ENCODE measurements at places on chromosomes 7 and 10.

GRCh38 chr7:46396481-46396880 lies 475.4 kb upstream of the IGFBP3 start:
- DNase-seq: no peak

DNA sequence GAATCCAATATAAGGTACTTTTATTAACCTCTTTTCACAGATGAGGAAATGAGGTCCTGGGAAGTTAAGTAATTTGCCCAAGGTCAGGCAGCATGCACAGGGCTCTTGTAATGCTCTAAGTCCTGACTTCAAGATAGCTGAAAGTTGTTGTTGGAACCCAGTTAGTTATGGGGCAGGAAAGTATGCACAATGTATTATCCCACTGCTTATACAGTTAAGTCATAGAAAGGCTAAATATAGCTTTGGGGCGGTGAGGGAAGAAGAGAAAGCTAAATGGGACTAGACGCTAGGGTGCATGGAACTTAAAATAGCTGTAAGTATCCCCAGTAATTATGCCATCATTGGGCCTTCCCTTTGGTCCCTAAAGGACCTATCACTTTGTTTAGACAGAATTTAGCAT lies 9.2 kb downstream of the GLCCI1 start:
- peak; percentile 36 for DNase-seq

- DNase-seq: no peak
These were observed 45.7 kb downstream of the ORC5 start for GRCh38 chr7:104162081-104162480.

- peak; percentile 74 for DNase-seq
These were observed 243.8 kb downstream of the RPS24 start for GRCh38 chr10:78277314-78278057.

- no peak for DNase-seq
These were observed 337.9 kb downstream of the WDR11 start for GRCh38 chr10:121189066-121189465.

DNA sequence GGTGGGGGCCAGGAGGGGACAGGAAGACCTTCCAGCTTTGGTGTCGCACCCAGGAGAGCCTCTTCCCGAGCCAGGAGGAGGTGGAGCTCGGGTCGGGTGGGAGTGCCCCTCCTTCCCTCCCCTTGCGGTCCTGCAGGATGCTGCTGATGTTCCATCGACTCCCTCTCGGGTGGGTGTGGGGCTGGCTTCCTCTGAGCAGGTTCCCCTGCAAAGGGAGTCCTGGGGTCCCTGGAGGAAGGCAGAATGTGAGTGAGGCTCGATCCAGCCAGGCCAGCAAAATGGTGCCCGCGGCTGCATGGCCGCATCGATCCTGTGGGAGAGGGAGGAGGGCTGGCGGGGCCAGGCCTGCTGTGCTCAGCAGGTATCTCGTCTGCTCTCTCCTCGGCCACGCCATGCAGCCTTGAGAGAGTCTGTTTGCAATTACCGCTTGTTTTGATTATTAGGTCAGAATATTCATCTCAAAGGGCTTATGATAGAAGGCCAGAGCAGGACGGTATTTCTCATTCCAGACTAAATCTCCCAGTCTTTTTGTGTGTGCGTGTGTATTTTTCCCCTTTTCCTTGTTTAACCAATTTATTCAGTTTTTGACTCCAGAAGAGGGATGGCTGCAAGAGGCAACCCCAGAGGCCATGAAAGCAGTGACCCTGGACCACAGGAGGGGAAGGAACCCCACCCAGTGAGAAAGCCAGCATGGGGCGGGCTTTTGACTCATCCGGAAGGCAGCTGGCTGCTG lies 137.3 kb upstream of the ZMIZ1 start:
- no peak for DNase-seq

- DNase-seq: no peak
These were observed 447.4 kb downstream of the XPNPEP1 start for GRCh38 chr10:109475711-109476421.

DNA sequence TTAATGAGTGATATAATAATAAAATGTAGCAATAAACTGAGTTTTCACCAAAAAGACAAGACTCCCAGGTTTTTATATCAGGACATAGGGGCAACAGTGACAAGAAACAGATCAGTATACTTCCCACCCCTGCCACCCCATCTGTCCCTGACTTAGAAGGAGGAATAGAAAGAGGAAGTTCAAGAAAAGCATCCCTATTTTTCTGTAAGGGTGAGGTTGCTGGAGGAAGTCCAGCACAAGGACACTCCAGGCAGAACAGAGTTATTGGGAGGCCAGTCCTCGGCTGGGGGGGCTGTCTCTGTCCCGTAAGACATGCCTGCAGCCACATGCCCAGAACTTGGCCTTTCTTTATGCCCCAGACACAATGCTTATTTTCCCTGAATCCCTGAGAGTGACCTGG lies 16.5 kb upstream of the TLX1 start:
- peak; percentile 25 for DNase-seq

DNA sequence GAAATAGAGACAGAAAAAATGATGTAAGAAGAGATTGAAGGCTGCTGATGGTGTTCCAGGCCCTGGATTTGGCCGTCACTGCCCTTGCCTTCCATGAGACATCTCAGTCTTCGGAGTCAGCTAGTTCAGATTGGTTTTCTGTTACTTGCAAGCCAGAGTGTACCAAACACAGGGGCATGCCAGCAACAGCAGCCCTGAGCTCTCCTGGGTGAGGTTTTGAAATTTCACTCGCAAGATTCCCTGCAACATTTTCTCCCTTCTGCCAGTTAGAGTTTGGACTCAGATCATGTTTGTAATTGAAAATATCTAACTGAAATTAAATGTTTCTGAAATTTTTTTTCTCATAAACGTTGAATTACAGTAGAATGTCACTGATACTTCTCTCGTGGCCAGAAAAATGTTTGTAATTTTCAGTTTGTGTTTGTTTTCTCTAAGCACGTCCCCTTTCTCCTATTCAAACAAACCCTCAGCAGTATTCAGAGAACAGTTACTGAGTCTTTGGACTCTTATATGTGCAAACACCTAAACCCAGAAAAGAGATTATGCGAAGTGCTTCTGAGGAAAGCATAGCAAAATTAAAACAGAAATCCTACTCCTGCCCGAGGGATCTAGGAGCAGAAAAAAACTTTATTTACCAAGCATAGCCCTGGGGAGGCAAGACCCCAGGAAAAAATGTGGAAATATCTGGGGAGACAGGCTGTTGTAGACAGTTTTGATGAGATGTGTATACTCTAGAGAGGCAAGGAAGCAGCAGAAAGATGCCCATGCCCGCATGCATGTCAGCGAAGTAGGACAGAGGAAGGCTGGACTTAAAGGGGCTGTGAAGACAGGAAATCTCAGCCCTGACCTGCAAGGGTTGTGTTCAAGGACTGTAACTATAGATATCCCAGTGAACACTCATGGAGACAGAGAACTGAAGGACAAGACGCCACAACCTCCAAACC lies 43.0 kb upstream of the NAMPT start:
- DNase-seq: no peak

- peak; percentile 93 for DNase-seq
These were observed 6.2 kb upstream of the RRP12 start for GRCh38 chr10:97407211-97407951.

- no peak for DNase-seq
These were observed 818 bp downstream of the DLD start for GRCh38 chr7:107891636-107892366.

DNA sequence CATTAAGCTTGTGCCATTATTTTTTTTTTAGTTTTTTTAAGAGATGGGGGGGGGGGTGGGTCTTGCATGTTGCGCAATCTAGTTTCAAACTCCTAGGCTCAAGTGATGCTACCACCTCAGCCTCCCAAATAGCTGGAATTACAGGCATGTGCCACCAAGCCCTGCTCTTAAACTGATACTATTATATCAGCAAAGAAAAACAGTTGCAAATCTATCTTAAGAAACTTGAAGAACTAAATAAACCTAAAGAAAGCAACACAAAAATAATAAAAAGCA lies 47.5 kb downstream of the BRAF start:
- no peak for DNase-seq

DNA sequence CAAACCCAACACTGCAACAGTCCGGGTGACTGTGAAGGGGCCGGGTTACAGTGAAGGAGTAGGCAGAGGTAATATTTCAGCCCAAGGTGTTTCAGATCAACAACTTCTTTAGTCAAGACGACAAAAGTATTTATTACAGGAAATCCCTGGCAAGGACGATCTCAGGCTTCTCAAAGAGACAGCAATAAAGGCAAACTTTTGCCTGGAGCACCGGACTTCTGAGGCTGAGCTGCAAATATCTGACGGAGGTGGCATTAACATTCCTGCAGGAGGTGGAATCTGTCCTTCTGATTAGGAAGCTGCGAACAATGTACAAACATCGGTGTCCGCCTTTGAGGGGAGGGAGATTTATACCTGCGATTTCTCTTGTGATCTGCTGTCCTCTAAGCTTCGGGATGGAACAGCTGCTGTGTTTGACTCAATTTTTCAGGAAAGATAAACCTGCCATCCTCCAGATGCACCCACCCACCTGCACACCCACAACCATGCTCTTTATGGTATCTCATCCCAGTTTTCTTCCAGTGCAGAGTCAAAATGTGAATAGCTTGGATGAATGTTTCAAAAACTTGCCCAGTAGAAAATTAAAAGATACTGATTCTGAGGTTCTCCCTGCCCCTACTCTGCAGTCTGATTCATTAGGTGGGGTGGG lies 32.1 kb downstream of the EMX2 start:
- DNase-seq: no peak

GRCh38 chr7:51455948-51456347 lies 139.3 kb upstream of the COBL start:
- no peak for DNase-seq

- DNase-seq: no peak
These were observed 134.7 kb downstream of the ARL5B start for GRCh38 chr10:18793951-18794350.

GRCh38 chr7:132394283-132395198 lies 181.7 kb downstream of the PLXNA4 start:
- DNase-seq: no peak

DNA sequence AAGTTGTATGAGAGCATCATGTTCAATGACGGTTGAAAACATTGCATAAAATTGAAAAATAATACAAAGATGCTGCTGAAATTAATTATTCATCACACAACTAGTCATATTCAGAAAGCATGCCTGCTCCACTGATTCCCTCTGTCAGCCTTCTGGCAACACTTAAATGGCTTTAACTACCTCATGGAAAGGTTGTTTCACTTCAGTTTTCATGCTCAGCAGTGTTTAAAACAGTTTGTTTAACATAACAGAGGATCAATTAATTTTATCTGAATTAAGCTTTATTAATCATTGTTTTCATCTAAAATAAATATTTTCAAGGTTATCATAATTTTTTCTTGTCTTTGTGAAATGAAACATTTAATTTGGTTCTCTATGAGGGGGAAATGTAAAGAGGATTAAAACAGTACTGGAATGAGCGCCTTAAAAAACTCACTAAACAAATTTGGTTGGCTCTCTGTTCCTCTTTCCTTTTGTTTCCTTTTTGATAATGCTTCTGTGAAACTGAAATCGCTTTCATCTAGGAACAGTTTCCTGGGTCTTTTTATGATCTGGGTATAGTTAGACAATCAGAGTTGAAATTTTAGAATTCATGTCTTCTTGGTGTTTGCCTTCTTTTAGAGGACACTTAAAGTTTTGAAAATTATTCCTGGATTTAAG lies 427.4 kb downstream of the SH2D4B start:
- no peak for DNase-seq

DNA sequence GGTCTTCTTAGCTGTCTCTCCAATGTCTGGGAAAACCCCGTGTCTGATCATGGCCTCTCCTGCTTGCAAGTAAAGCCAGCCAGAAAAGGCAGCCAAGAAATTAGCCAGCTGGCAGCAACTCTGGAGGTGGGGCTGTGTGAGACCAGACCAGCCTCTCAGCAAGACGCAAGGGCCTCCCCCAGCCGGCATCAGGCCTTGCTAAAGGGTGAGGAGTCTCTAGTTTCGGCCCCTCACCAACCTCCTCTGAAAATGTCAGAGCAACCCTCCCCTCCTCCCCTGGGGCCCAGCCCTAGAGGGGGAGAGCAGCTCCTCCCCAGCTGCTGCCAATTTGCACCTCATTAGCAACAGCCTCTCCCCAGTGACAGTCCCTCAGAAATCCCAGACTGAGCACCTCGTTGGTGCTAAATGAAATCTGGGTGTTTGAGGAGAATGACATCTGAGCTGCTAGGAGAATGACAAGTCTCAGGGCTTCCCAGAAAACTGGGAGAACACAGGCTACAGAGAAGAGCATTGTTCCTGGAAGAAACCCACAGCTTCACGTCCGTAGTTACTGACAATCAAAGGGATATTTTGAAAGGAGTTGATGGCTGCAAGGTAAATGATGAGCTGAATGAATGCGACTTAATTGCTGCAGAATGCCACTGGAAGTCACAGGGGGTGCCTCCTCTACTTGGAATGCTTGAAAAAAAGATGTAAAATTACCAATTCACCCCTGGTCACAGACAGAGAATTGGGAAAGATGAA lies 25.9 kb downstream of the DGKI start:
- DNase-seq: peak; percentile 80

GRCh38 chr10:34298346-34298818 lies 516.7 kb downstream of the PARD3 start:
- DNase-seq: no peak

DNA sequence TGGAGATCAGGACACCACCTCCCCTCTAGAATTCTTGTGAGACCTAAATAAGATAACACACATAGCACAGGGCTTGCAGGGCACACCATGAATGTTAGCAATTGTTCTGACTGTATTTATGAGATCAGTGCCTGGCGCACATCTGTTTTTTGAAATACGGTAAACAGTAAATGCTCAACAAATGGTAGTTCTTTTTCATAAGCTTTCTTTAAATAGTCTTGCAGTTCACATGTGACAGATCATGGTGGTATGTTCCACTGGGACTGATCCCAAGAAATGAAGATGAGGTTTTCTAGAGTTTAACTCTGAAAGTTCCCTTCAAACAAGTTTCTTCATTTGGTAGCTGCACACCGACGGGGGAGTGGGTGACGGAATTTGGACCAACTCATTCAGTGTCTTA lies 34.8 kb downstream of the CREB5 start:
- no peak for DNase-seq

GRCh38 chr7:135831455-135832195 lies 83.0 kb upstream of the FAM180A start:
- no peak for DNase-seq

GRCh38 chr10:52659085-52659484 lies 113.5 kb downstream of the MBL2 start:
- no peak for DNase-seq

DNA sequence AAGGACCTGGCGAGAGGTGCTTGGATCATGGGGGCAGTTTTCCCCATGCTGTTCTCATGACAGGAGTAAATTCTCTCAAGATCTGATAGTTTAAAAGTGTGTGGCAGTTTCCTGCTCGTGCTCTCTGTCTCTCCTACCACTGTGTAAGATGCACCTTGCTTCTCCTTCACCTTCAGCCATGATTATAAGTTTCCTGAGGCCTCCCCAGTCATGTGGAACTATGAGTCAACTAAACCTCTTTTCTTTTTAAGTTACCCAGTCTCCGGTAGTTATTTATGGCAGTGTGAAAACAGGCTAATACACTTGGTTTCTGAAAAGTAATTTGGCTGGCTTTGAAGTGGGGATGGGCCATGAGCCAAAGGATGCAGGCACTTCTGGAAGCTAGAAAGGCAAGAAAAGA lies 268.0 kb upstream of the KAT6B start:
- no peak for DNase-seq

DNA sequence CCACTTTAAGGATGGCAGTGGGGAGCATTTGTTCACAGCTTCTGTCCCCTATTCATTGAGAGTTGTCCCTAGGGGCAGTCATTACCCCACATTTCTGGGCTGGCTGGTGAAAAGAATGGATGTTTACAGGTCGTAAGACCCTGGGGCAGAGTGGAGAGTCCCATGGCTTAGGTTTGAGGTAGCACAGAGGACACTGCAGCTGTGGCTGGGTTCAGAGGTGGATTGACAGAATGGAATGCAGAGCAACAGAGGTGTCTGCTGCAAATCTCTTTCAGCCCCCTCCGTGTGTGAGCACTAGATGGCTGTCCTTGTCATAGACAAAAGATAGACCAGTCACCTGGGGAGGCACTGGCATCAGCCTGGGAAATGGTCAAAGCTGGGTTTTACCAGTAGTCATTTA lies 141.9 kb downstream of the CACNB2 start:
- no peak for DNase-seq

Measured in osteoblast (primary cell).